ENCODE measurements at places on chromosomes 5 and 9.

DNA sequence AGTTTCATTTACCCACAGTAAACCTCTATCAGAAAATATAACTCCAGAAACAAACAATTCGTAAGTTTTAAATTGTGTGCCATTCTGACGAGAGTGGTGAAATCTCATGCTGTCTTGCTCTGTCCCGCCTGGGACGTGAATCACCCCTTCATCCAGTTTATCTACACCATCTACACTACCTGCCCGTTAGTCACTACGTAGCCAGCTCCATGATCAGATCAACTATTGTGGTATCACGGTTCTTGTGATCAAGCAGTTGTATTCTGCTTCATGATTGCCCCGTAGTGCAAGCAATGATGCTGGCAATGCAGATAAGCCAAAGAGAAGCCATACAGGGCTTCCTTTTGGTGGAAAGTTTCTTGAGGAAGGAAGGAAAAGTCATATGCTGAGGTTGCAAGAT is 150.3 kb downstream of the GOLPH3 start:
- DNase-seq, result no peak

GRCh38 chr9:126860757-126861466 is 473 bp downstream of the ZBTB34 start:
- DNase-seq, result peak; percentile 28

GRCh38 chr9:87718231-87718630 is 7.7 kb upstream of the CTSL start:
- no peak for DNase-seq

DNA sequence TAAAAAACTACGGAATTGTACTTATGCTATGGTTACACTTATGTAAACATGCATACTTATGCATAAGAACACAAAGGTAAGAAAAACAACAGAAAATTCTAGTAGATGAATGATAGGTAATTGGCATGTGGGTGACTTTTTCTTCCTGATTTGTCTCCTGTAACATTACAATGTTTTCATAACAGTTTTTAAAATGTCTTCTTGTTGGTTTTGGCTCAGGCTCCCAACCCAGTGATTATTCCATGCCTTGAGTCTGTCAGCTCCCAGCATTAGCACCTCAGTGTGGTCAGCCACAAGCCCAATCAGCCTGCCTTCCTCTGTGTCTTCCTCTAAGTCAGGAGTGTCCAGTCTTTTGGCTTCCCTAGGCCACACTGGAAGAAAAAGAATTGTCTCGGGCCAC is 7.9 kb upstream of the FOXE1 start:
- DNase-seq, result no peak

- no peak for DNase-seq
Measured at GRCh38 chr5:146744068-146744745, 134.3 kb downstream of the PPP2R2B start.

DNA sequence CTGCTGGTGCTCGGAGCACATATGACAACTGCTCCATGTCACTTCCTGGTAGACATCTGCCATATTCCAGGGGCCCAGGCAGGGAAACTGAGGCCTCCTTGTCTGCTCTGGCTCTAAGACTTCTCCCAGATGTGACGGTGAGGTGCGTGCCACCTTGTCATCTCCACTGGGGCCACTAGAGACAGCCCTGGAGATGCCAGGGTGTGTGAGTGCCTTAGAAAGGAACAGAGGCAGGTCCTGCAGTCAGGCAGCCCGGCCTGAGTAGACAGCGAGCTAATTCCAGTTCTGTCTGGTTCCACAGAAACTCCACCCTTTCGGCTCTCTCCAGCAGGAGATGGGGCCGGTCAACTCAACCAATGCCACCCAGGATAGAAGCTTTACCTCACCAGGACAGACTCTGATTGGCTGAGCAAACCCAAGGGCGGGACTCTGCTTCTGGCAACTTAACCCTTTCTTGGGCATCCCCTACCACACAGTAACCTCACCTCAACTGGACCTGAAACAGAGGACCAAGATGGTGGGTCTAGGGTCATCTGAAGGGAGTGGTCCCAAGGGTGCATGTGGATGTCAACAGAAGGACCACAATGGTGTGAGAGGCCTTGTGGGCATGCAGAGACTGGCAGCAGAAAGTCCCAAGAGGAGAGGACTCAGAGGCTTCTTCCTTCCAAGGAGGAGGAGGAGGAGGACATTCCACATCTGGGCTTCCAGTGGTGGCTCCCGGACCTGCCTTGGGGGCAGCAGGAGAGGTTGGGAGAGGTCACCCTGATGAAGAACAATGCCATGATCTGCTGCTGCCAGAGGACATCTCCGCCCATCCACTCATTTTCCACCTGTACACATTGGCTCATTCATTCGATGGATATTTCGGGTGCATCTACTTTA is 77.7 kb downstream of the RGS3 start:
- DNase-seq, result no peak

- DNase-seq, result no peak
Measured at GRCh38 chr5:56350597-56351170, 117.6 kb upstream of the ANKRD55 start.

DNA sequence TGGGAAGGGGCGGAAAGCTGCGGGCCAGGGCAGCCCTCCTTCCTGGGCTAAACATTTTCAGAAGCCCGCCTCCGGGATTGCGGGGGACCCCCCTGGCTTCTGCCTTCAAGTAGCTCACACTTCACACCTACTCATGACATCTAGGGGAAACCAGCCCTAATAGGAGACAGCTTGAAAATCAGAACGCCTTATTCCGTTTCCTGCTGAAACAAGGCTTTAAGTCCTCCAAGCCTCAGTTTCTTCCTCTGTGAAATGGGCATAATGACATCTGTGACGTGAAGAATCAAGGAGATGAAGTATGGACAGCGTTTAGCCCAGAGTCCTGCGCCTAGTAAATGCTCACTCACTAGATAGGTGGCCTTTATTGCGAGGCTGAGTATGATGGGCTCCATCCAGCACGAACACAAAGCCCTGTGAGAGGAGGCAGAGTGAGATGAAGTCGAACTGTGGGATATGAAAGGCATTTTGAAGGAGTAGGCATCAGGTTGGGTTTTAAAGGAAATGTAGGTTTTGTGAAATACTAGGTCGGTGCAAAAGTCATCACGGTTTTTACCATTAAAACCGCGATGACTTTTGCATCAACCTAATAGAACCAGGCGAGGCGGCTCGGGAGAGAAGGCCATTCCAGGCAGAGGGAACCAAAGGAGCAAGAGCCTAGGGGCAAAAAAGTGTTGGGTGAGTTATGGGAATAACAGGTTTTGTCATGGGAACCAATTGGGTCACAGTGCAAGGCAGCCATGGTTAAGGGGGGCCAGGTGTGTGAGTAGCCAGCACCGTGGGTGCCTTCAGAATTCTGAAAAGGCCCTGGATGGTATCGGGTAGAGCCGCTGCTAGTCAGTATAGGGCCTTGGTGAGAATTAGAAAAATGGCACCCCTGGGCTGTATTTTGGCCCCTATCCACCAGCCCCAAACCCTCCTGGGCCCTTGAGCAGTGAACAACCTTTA is 1.0 kb upstream of the TSC1 start:
- no peak for DNase-seq

DNA sequence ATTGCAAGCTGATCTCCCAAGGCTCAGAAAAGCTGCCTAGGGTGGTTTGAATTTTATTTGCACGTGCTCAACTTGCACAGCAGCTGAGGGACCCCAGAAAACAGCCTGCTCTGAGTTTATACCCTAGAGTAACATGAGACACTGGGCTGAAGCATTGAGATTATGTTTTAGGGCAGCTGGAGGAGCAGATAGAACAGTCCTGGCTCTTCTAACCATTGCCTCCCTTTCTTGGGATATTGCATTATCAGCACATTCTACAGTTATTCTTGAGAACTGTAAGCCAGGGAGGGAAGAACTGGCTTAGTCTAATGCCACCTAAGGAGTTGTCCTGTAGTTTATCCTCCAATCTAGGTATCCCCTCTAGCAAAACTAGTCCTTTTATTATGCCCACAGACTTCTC is 10.3 kb downstream of the SMC2 start:
- no peak for DNase-seq

DNA sequence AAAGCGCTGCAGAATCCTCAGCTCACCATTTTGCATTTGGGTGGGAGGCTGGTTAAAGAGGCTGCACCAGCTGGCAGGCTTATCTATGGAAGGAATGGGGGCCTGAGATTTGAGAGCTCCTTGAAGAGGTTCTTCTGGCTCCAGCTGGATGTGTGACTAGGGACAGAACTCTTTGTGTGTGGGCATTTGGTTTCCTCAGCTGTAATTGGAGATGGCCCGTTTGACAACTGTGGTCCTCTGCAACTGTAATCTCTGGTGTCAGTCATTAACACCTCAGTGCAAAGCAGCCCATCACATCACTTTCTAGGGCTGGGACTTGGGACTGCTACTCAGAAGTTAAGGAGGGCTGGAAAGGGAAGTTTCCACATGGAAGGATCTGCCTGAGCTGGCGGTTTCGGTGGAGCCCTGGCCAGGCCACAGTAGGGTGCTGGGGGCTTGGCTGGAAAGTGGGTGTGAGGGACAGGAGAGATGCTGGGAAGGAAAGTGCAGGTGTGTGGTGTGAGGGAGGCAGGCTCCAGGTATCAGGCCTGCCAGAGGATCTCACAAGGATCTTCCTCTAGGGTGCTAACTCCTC is 193.8 kb downstream of the GADD45G start:
- no peak for DNase-seq

- DNase-seq, result no peak
Measured at GRCh38 chr9:86649913-86650312, 295.7 kb upstream of the TUT7 start.

GRCh38 chr5:76930083-76930482 is 22.8 kb upstream of the CRHBP start:
- DNase-seq, result no peak

DNA sequence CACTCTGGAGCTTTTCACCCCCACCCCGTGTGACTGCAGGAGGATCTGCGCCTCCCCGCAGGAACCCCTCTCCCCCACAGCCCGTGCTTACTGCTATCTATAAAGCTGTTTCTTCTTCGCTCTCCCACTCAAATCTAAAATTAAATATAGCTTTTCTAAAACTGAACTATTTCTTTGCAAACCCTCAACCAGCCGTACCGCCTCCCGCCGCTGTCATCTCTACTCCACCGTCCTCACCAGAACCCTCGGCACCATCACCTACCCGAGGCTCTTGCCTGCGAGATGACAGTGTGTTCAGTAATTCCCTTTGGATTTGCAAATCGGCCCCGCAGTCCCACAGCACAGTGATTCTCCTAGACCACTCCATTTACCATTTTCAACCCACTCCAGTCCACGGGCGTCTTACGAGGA is 13.6 kb downstream of the LPCAT1 start:
- DNase-seq, result peak; percentile 5

DNA sequence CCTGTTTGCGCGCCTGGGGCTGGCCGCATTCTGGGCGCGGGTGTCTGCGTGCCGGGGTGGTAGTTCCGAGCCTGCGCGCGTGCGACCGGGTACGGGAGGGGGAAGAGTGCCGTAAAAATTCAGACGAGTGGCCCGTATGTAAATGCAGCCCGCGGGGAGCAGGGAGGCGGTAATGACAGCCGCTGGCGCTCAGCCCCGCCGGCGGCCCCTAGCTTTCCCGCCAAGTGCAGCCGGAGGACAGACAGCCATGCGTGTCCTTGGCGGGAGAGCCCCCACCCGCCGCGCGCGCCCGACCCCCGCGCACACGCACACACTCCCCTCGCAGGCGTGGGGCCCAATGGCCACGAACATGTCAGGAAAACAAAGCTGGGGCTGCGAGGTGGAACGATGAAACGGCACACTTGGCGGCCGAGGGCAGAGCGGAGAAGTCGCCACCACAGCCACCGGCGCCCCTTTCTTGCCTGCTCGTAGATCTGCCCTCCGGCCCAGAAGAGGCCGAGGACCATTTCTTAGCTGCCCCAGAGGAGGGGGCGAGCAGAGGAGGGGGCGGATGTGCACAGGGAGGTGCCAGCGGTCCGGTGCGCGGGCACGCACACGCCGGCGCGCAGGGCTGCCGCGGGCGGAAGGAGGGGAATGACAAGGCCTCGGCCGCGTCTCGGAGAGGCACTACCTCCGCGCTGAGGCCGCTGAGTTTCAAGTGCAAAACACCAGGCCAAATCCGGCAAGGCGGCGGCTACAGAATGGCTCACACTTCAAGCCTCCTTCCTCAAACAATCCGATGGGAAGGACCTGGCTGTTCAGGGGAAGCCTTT is 208.4 kb downstream of the MEF2C start:
- DNase-seq, result peak; percentile 62
